ENCODE measurements at places on chromosomes 5 and 9.
A peak's percentile ranks its signal among the peaks of the same experiment; 100 is the strongest.

GRCh38 chr5:125160787-125161502, 414.5 kb upstream of the ZNF608 start:
- DNase-seq, result peak; percentile 29

GRCh38 chr9:27990524-27990923, 417.2 kb upstream of the C9orf72 start:
- DNase-seq, result no peak

DNA sequence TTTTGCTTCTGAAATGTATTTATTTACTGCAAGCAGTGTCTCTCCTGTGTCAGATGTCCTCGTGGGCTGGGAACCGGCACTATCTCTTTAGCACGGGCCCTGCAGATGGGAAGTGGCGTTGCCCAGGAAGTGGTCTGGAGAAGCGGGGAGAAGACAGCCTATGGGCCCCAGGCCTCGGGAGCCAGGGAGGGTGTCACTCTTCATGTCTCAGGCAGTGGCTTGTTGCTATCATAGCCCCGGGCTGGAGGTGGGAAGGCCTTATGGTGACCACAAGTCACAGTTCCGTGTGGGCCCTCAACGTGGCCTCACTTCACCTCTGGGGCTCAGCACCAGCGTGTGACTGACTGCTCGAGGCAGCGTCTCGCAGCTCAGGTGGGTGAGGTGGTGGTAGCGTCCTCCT, 41.4 kb downstream of the SYK start:
- DNase-seq, result no peak

GRCh38 chr9:86368871-86369521, 14.8 kb upstream of the TUT7 start:
- DNase-seq, result peak; percentile 98

DNA sequence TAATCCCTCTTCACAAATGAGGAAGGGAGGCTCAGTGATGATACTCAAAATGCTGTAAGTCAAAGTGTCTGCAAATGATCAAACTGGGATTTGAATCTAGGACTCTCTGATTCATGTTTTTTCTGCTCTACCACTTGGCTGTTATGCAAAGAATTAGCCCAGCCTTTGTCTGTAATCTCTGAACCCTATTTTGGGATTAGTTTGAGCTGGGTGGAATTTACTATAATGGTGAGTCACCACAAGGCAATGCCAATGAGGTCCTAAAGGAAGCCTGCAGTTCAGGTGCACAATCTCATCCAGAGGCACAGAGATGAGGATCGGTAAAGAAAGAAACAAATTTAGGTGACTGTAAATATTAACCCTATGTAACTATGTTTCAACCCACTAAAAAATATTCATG, 29.2 kb downstream of the RFK start:
- DNase-seq, result peak; percentile 68
